HS-5 (cell line): ENCODE measurements at places on chromosomes 5 and 9.

- DNase-seq = no peak
Observed at GRCh38 chr9:2085716-2086115, 70.6 kb downstream of the SMARCA2 start.

DNA sequence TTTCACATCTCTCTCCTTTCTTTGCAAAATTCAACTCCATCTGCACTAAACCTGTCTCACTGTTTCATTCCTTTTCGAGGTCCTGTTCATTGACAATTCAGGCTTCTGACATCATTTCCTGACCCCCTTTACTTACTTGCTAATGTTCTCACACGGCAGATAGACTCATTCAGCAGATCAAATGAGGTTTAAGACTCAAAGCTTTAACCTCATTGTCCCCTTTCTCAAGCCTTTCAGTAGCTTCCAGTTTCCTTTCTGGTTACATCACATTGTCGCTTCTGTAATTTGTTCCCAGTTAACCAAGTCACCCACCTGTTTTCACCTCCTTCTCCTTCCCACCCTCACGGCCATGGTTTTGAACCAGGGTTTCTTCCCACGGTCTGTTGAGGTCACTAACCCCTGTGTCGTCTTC is 143.4 kb upstream of the OTULINL start:
- no peak for DNase-seq

DNA sequence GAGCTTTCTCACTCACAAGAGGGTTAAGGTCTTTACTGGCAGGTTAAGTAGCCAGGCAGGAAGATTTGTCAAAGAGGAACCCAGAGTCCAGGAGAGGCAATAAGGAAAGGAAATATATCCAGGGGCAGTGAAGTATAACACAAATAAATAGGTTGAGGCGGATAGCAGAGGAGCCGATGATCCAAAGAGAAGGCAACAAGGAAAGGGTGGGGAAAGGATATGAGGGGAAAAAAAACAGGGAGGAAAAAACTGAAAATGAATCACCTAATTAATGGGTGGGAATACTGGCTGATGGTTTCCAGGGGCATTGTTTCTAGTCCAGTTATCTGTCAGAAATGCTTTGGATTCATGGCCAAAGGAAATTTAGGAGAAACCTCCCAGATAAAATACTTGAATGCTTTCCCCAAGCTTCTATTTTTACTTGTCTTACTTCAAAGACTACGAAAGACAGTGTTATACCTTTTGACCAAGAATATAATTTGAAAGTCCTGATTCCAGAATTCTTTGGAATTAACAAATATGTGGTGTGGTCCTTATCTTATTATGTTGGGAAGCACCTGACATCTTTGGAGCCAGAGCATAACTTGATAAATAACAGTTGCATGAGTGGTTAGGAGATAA is 146.5 kb downstream of the AOPEP start:
- no peak for DNase-seq

GRCh38 chr9:38119560-38120236 is 50.7 kb upstream of the SHB start:
- DNase-seq = peak; percentile 4

GRCh38 chr5:79547429-79547822 is 33.5 kb upstream of the HOMER1 start:
- no peak for DNase-seq

DNA sequence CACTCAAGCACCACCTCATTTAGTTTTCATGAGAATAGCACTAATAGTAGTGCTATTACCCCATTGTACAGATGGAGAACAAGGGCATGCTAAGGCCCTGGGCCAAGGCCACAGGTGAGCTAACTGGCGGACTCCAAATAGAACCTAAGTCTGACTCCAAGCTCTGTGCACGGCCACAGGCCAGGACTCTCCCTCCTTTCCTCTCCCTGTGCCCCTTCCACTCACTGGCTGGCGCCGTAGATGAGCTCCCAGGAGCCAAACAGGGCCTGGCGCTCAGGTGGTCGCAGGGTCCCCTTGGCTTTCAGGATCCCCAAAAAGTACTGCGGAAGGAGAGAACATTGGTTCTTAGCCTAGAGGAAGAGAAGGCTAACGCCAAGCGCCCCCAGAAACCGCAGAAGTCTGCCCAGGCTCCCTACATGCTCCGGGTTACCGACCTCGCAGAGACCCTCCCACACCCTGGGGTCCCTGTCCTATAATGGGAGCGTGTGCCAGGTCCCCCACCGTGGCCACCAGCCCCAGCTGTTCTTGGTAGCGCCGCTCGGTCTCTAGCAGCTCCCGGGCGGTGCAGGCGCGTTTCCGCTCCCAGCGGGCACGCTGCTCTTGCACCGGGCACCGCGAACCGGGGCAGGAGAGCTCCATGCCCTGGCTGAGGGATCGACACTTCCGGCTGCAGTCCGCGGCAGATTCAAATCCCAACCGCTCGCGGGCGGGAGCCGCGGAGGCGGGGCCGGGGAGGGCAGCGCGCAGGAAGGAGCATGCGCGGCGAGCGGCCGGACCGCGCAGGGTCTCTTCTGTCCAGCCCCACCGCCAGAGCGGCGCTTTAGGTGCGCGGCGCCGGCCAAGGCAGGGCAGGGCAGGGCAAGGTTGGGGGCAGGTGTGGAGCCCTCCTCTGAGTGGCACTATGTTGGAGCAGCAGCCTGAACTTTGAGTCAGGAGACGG is at the start of gene ARHGEF39:
Gene ARHGEF39 (minus strand): TSS at position 665 of the 940 bp plus-strand sequence. CDS start 26 bp downstream, at position 639.
- no peak for DNase-seq

- peak; percentile 51 for DNase-seq
Observed at GRCh38 chr5:82641331-82642003, 363.3 kb upstream of the RPS23 start.

DNA sequence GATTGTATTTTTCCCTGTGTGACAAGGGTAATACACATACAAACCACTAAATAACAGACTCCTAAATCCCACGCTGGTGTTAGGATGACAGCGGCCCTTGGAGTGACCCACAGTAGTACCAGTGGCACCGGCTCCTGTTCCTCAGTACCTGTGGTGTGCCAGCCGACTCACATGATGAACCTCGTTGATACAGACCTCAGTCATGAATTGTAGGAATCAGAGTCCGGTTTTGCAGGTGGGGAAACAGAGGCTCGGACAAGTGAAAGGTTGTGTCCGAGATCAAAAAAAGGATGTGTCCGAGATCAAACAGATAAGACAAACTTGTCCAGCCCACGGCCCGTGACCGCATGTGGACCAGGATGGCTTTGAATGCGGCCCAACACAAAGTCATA is 78.0 kb downstream of the AMBP start:
- no peak for DNase-seq

DNA sequence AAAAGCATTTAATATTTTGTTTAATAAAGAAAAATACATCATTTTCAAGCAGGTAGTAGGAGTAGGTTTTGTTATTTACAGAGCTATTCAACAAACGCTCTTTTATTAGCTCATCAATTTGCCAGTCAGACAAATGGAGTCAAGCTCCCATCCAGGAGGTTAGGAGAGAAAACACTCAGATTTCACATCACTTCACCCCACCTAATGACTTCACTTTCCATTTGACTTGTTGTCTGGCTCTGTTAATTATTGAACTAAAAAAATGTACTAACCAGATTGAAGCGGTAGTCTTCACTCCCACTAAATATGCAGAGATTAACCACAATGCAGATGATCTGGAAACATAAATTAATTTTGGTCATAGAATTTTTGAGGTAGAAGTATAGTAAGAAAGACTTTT is 193.6 kb upstream of the VCAN start:
- DNase-seq = no peak

GRCh38 chr5:6743161-6743560 is 29.9 kb downstream of the TENT4A start:
- DNase-seq = no peak

DNA sequence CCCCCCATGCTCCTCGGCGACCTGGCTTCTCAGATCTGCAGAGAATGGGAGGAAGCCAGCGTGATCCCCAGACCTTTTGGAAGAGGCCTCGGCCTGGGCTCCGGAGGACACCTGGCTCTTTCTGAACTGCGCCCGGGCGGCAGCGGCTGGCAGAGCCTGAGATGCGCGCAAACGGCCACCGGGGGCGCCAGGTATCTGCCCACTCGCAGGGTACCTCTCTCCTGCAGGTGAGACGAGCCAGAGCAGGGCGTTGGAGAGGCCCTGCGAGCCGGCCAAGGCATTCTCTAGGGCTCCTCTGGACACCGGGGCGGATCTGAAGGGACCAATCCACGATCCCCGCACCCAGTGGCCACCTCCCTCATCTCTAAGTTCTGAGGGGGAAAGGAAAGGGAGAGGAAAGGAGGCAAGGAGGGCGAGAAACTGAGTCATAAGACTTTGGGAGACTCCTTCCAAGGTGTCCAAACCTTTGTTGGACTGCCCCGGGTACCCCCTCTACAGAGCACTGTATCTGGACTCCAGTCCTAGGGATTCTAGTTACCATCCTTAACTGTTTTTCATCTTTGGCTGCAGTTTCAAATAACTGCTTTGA is 55.0 kb upstream of the SLC46A2 start:
- DNase-seq = no peak

- no peak for DNase-seq
Observed at GRCh38 chr9:124351672-124352468, 63.4 kb downstream of the PSMB7 start.

- no peak for DNase-seq
Observed at GRCh38 chr5:133581918-133582317, 30.4 kb downstream of the FSTL4 start.

DNA sequence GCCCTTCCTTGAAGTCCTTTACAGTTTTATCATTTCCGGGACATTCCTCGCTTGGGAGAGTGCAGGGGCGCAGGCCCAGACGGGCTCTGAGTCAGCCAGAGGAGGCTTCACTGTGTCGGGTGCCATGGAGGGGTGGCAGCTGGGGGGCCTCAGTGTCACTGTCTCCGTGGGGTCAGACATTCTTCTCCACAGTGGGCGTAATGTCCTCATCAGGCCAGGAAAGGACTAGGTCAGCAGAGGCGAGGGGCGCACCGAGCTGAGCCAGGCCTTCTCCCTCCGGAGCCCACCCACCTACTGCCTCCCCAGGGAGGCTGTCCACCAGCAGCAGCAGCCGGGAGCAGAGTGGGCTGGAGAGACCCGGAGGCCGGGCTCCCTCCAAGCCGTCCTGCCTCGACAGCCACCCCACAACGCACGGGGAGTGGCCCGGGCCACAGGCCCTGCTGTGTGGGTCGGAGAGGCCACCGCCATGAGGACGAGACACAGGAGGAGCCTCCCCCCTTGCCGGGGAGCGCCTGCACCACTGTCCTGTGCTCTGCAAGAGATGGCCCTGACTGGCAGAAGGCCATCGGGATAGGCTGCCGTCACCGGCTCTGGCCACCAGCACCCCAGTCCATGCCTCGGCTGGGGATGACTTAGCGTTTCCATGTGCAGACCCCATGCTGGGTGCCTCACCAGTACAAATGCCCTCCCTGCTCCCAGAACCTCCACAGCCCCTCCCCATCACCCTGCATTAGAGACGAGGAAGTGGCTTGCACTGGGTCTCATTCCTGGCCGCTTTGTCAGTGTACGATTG is 26.5 kb downstream of the SARDH start:
- DNase-seq = no peak

GRCh38 chr9:118618084-118618483 is 751.2 kb downstream of the BRINP1 start:
- DNase-seq = no peak

- no peak for DNase-seq
Observed at GRCh38 chr5:133728475-133728874, 116.1 kb upstream of the FSTL4 start.

DNA sequence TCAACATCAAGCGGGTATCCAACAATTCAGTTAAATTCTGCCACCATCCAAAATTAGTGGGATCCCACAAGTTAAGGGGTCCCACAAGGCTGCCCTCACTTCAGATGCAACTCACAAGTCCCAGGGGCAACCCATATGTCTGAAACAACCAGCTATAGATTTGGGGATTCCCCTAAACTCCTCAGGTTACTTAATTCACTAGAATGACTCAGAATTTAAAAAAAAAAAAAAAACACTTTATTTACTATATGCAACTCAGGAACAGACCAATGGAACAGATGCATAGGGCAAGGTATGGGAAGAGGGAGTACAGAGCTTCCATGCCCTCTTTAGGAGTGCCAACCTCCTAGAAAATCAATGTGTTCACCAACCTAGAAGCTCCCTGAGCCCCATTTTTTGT is 15.1 kb downstream of the AUH start:
- DNase-seq = no peak

DNA sequence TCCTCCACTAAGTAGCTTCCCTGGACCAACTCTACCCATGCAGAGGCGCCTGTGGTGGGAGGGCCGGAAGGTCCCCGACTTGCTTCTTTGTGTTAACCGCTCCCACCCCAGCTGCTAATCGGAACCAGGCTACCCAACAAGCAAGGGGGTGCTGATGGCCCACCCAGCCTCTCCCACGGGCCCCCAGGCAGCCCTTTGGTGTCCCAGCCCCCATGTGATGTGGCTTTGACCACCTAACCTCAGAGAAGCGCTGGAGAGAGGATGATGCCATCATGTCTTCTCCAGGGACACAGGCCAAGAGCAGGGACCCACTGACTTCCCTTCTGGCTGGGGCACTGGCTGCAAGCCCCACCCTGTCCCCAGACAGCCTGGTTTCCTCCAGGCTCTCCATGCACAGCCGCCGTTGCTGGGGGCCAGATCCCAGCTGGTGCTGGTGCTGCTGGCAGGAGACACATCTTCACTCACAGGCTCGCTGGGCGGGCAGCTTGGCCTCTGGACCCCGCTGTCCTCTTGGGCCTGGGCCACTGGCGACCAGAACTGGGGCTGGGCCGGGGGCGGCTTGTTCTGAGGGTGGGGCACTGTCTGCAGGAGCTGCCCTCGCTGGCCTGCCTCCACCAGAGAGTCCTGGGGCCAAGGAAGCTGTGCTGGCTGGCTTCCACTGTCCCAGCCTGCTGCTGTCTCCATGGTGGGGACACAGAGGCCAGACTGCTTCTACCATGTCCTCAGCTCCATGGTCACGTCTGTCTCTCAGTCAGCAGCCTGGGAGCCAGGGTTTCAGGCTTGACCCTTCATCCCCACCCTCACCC is 27.8 kb downstream of the LAMC3 start:
- no peak for DNase-seq

DNA sequence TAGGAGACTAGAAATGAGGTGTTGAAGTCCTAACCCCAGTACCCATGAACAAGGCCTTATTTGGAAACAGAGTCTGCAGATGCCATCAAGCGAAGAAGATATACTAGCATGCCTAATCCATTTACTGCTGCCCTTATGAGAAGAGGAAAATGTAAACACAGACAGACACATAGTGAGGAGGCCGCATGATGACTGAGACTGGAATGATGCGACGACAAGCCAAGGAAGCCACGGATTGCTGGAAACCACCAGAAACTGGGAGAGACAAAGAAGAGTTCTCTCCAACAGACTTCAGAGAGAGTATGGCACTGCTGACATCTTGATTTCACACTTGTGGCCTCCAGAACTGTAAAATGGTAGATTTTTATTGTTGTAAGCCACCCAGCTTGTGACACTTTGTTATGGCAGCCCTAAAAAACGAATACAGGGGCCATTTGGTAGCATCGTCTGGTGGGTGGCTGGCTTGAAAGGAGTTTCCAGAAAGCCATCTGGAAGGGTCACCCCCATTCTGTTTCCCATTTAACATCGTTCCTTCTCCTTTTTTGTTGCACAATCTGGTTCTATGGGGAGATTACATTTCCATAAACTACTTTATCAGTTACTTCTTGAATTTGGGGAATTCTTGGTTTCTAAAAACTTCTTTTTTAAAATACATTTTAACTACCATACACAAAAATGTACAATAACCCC is 193.1 kb downstream of the HSD17B3 start:
- DNase-seq = no peak
